ENCODE measurements at places on chromosomes 12 and 14.

DNA sequence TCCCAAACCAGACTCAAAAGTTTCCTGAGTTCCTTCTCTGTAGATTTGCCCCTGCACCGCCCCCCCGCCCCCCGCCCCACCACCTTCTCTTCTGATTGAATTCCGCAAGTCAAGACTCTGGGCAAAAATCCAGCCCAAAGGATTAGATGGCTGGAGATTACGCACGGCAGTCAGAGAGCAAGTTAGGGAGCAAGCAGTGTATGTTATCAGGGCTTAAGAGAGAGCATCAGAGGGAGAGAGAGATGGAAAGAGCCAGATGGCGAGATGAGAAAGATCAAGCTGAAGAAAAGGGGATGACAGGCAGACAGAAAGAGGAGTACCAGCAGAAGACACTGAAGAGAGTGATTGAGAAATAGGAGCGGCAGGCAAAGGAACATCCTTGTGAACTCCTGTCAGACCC is 13.9 kb upstream of the ANKRD33 start:
- no peak for DNase-seq
- H3K27me3 ChIP-seq, result no peaks in the 10 kb centered on the region
- no peaks in the 10 kb centered on the region for H3K36me3 ChIP-seq

GRCh38 chr14:57380935-57381334 is 9.5 kb upstream of the NAA30 start:
- H3K27ac ChIP-seq, result no peak overlapping the region
- H3K36me3 ChIP-seq, result no peaks in the 10 kb centered on the region
- no peaks in the 10 kb centered on the region for H3K4me1 ChIP-seq
- no peaks in the 10 kb centered on the region for H3K27me3 ChIP-seq
- H3K4me3 ChIP-seq, result no peak overlapping the region

- no peak overlapping the region for H3K4me3 ChIP-seq
- no peak overlapping the region for H3K27ac ChIP-seq
- DNase-seq, result no peak
Measured at GRCh38 chr12:50083301-50083700, 1.8 kb upstream of the SMARCD1 start.

GRCh38 chr12:111607239-111607638 is 8.1 kb upstream of the ATXN2 start:
- H3K4me1 ChIP-seq, result no peaks in the 10 kb centered on the region
- H3K27me3 ChIP-seq, result no peaks in the 10 kb centered on the region
- no peaks in the 10 kb centered on the region for H3K36me3 ChIP-seq
- DNase-seq, result no peak
- H3K27ac ChIP-seq, result no peak overlapping the region

- H3K27ac ChIP-seq, result no peak overlapping the region
- H3K4me3 ChIP-seq, result no peak overlapping the region
- H3K27me3 ChIP-seq, result no peaks in the 10 kb centered on the region
- no peaks in the 10 kb centered on the region for H3K36me3 ChIP-seq
- DNase-seq, result no peak
Measured at GRCh38 chr14:28294834-28295440, 471.6 kb upstream of the FOXG1 start.

- DNase-seq, result no peak
- no peak overlapping the region for H3K4me3 ChIP-seq
- H3K36me3 ChIP-seq, result no peaks in the 10 kb centered on the region
Measured at GRCh38 chr14:44162197-44162596, 344.9 kb downstream of the FSCB start.

DNA sequence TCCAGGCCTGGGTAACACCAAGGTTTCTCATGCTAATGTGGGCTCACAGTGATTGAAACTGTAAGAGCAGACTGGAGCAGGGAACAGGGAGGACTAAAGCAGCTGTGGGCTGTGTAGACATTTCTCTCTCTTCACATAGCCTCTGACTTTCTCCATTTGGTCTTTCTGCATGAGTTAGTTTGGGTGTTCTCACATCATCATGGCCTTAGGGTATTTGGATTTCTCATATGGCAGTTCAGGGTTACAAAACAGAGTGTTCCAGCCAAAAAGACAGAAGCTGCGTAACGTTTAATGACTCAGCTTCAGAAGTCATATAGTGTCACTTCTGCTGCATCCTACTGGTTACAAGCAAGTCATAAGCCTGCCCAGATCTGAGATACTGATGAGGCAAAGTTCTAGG is 52.0 kb upstream of the OSBPL8 start:
- DNase-seq, result peak; percentile 82
- H3K27me3 ChIP-seq, result no peaks in the 10 kb centered on the region
- no peaks in the 10 kb centered on the region for H3K36me3 ChIP-seq
- H3K4me3 ChIP-seq, result no peak overlapping the region
- H3K4me1 ChIP-seq, result no peaks in the 10 kb centered on the region
- no peak overlapping the region for H3K27ac ChIP-seq

DNA sequence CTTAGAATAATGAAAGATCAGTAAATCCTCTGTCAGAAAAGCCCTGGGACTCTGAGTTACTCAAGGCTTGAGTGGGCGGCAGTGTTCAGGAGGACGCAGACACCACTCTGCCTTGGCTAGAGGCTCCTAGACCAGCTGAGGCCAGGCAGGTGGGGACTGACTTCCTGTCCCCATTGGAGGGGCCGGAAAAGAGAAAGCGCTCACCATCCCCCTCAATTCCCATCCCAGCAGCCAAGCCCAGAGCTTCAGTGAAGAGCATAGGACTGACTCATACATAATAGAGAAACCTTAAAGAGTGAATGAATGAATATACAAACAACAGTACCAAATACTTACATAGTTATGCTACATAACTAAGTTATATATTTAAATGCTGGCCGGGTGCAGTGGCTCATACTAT is 62.0 kb downstream of the PLEKHG7 start:
- H3K36me3 ChIP-seq, result no peaks in the 10 kb centered on the region
- no peaks in the 10 kb centered on the region for H3K4me1 ChIP-seq

GRCh38 chr12:130765186-130765659 is 49.1 kb upstream of the RIMBP2 start:
- H3K4me1 ChIP-seq, result no peaks in the 10 kb centered on the region
- H3K4me3 ChIP-seq, result no peak overlapping the region
- no peaks in the 10 kb centered on the region for H3K27me3 ChIP-seq

Measured in trophoblast cell (in vitro differentiated cells and primary cell).